IMR-90 (cell line): ENCODE measurements at places on chromosomes 3 and 15. TPM values are rescaled to one million over a fixed set of nuclear protein-coding genes. Genes with fewer than 3 reads are reported as not detected.

- no peak for DNase-seq
Observed at GRCh38 chr15:98855067-98855814, 152.4 kb downstream of the PGPEP1L start.

Gene CSTA
- 0.16 and 0.17 TPM in 2 replicates for polyA plus RNA-seq

GRCh38 chr3:111882799-111883198, 23.7 kb downstream of the PHLDB2 start:
- DNase-seq, result no peak

DNA sequence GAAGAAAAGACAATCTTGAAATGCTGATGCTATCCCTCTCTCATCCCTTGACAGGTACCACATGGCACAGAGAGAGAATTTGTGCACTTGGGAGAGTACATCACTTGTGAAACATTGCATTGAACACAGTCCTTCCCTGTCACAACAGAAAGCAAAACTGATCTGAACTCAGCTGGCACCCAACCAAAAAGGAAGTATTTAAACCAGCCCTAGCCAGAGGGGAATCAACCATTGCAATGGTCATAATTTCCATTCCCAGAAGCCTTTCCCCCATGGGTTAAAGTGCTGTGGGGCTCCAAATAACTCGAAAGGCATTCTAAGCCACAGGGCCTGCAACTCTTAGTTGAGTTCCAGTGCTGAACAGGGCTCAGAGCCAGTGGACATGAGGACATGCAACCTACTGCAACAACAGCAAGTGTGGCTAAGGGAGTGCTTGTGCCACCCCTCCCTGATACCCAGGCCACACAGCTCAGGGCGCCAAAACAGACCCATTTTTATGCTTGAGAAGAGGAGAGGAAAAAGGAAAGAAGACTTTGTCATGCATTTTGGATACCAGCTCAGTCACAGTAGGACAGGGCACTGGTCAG, 530.8 kb upstream of the BCHE start:
- DNase-seq, result no peak

Gene GP9
- not detected in 2 replicates for polyA plus RNA-seq

Gene ITIH1
- polyA plus RNA-seq, result not detected in 2 replicates

Gene EPHA3
- polyA plus RNA-seq, result 0.04 and 0.10 TPM in 2 replicates
